ENCODE measurements at places on chromosomes 6 and 20.

- no peak for DNase-seq
Measured at GRCh38 chr6:154478701-154479060, 31.8 kb downstream of the CNKSR3 start.

- no peak for DNase-seq
Measured at GRCh38 chr6:43297644-43298564, at the start of gene SLC22A7. TSS of gene SLC22A7 (plus strand) at chr6:43298260. CDS start at chr6:43298359, 99 bp downstream.

DNA sequence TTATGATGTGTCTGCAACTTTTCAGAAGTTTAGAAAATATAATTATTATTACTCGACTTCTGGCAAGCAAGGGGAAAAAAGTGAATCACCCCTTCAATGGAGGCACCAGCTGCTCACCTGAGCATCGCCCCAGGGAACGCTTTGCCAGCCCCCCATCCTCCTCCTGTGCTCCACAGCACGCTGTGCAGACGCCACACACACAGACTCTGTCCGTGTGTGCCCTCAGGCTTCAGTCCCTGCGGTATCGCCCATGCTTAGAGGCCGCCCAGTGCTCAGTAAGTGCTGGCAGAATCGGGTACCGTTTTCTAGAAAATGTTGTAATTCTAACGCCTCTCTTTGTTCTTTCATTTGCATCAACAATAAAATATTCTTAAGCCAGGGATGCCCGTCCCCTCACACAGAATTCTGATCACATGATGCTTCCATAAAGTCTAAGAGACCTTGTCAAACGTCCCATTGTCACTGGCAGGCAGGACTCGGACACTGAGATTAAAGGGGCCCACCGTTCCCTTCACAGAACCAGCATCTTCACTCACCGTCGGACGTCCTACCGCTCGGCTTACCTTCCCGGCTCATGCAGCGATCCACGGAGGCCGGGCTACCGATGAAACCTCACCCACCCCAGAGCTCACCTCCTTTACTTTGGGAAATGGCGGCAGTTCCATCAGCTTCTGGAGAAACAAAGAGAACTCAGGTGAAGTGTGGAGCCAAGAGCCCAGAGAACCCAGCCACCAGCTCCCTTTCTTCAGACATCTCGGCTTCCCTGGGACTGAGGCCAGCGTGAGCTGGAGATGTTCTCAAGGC, 105.5 kb downstream of the DLL1 start:
- no peak for DNase-seq

- DNase-seq = no peak
Measured at GRCh38 chr6:19995575-19996257, 158.5 kb downstream of the ID4 start.

DNA sequence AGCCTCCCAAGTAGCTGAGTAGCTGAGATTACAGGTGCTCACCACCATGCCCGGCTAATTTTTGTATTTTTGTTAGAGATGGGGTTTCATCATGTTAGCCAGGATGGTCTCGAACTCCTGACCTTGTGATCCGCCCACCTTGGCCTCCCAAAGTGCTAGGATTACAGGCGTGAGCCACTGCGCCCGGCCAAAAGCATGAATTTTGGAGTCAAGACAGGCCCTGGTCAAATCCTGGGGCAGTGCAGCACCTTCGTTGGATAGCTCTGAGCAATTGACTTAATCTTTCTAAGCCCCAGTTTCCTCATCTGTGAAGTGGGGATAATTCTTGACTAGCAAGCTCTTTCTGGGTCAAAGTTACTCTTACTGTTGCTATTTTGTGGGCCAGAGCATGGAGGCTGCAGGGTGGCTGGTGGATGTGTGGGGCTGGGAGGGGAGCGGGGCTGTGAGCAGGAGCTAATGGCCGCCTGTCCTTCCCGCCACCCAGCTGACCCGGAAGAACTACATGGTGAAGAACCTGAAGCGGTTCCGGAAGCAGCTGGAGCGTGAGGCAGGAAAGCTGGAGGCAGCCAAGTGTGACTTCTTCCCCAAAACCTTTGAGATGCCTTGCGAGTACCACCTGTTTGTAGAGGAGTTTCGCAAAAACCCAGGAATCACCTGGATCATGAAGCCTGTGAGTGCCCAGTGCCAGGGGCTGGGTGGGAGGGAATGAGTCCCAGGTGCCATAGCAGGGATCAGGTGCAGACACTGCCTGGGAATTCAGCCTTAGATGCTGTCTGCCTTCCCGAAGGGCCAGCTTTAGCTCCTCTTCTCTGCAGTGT, 39.0 kb downstream of the TTLL9 start:
- no peak for DNase-seq
